IMR-90 (cell line): ENCODE measurements at places on chromosomes 2 and 18. TPM values are rescaled to one million over a fixed set of nuclear protein-coding genes. Genes with fewer than 3 reads are reported as not detected.

Gene CHRND
- not detected in 2 replicates for total RNA-seq

Gene C2orf68
- total RNA-seq, result 5.8 and 6.8 TPM in 2 replicates

Gene RTP5
- total RNA-seq, result not detected in 2 replicates

Gene PLEK
- total RNA-seq, result under 0.01 TPM in 1 of 2 replicates, not detected in the other

Gene NTSR2
- not detected in 2 replicates for total RNA-seq

Gene POTEJ
- not detected in 2 replicates for total RNA-seq

Gene CD8B2
- total RNA-seq, result not detected in 2 replicates

Gene TWIST2
- total RNA-seq, result 9.3 and 14.7 TPM in 2 replicates

Gene REG3A
- not detected in 2 replicates for total RNA-seq

Gene PDE1A
- 0.83 and 0.90 TPM in 2 replicates for total RNA-seq

Gene REG1A
- total RNA-seq, result not detected in 2 replicates

Gene GIGYF2
- total RNA-seq, result 52.5 and 66.0 TPM in 2 replicates

Gene ANKRD30BL
- not detected in 2 replicates for total RNA-seq

Gene SULT1C4
- 0.36 and 0.56 TPM in 2 replicates for total RNA-seq

Gene TFCP2L1
- total RNA-seq, result not detected in 2 replicates

Gene ELOA2
- total RNA-seq, result not detected in 2 replicates

Gene ITPRIPL1
- total RNA-seq, result 1.1 and 1.4 TPM in 2 replicates

Gene SRD5A2
- not detected in 2 replicates for total RNA-seq

Gene RUFY4
- total RNA-seq, result not detected in 2 replicates

Gene CXCR1
- total RNA-seq, result not detected in 2 replicates

Gene GAD1
- total RNA-seq, result not detected in 2 replicates

Gene SLC9A4
- not detected in 2 replicates for total RNA-seq

Gene MYCN
- not detected in 2 replicates for total RNA-seq

Gene PRKAG3
- not detected in 2 replicates for total RNA-seq

Gene MYO7B
- total RNA-seq, result 0.18 and 0.28 TPM in 2 replicates

Gene AP1S3
- 2.5 and 5.8 TPM in 2 replicates for total RNA-seq

Gene RFTN2
- 2.3 and 2.5 TPM in 2 replicates for total RNA-seq

Gene MSTN
- under 0.01 TPM in 1 of 2 replicates, not detected in the other for total RNA-seq

Gene B4GALT6
- total RNA-seq, result 0.83 and 3.9 TPM in 2 replicates

Gene ABCG5
- not detected in 2 replicates for total RNA-seq

Gene FEV
- total RNA-seq, result not detected in 2 replicates

Gene LYG1
- total RNA-seq, result not detected in 2 replicates

Gene DSG4
- not detected in 2 replicates for total RNA-seq

Gene RAB6C
- total RNA-seq, result under 0.01 TPM in 1 of 2 replicates, not detected in the other

Gene CHRNG
- total RNA-seq, result not detected in 2 replicates

Gene FIGN
- 0.56 and 0.90 TPM in 2 replicates for total RNA-seq

Gene DSG1
- not detected in 2 replicates for total RNA-seq

Gene ITGA4
- total RNA-seq, result 13.6 and 20.6 TPM in 2 replicates

Gene RAB27B
- total RNA-seq, result 1.3 and 1.7 TPM in 2 replicates

Gene ZAP70
- under 0.01 TPM in 1 of 2 replicates, not detected in the other for total RNA-seq

Gene KIF5C
- total RNA-seq, result 0.18 and 0.28 TPM in 2 replicates

Gene ERFE
- 0.56 and 1.3 TPM in 2 replicates for total RNA-seq
